ENCODE measurements at places on chromosomes 7 and 10.
A peak's percentile ranks its signal among the peaks of the same experiment; 100 is the strongest.

GRCh38 chr7:145293754-145294153, 457.9 kb upstream of the TPK1 start:
- DNase-seq: no peak

DNA sequence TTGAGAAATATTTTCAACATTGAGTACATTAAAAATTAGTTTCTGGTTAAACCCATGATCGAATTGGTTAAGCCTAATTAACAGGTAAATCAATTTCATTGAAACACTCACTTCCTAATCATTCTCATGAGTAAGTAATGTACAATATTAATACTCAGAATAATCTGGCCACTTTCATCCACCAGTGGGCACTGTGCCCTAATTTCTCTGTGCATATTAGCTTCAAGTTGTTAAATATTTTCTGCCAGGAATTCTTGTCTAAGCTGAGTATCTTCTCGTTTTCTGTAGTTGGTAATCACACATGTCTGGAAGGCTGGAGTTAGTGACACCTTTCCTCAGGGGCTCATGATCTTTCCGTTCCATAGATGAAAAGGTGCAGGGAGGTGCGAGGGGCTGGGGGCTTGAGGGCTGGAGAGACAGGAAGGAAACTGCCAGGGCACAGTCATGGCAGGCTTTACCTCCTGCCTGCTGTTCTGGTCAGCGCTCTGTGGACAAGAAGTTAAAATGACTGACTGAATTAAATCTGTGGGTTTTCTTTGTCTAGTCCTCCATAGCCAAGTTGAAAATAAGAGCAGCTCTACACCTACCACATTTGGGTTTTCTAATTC, 71.9 kb downstream of the WIPF3 start:
- peak; percentile 43 for DNase-seq

DNA sequence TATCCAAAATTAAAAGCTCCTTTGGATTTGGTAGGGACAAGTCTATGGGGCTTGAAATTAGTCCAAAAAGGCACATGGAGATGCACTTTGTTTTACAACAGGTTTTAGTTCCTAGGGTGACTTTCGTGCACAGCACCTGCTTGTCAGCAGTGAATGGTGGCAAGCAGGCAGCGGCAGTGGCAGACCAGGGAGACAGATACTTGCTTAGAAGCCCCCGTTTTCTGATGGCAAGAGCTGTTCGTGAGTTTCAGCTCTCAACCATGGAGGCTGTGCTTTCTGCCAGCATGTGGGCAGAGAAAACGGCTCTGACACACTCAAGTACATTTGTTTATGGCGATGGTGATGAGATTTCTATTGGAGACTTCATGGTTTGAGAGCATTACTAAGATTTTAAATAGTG, 61.7 kb upstream of the SHH start:
- DNase-seq: no peak

- no peak for DNase-seq
Observed at GRCh38 chr7:126079151-126079550, 1149.5 kb upstream of the POT1 start.

GRCh38 chr10:109991266-109991855, 16.4 kb upstream of the ADD3 start:
- DNase-seq: no peak

DNA sequence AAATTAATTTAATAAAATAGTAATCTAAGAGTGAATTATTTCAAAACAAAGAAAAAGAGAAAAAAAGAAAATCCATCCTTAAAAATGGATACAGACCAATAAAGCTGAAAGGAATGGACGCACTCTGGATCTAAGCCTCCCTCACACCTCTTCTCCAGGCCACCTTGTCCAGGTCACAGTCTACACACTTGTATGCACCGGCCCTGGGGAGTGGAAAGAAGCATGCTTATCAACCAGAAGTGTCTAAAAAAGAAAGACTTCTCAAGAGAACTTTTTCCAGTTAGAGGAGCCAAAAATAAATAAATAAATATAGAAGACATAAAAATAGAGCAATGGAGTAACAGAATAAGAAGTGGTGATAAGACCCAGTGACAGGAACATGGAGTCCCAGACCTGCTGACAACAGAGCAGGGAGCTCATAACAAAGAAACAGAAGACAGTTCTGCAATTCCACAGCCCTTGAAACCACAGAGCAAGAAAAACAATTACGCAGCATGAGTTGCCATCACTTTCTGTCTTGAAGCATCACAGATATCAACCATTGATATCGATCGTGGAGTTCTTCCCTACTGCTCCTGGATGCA, 311.7 kb upstream of the NFE2L3 start:
- DNase-seq: no peak

GRCh38 chr10:103894441-103894864, 23.5 kb downstream of the STN1 start:
- DNase-seq: no peak

- DNase-seq: no peak
Observed at GRCh38 chr7:17408245-17408903, 109.9 kb downstream of the AHR start.

- no peak for DNase-seq
Observed at GRCh38 chr10:58743466-58744115, 230.9 kb downstream of the BICC1 start.

- peak; percentile 62 for DNase-seq
Observed at GRCh38 chr10:121687095-121687813, 89.0 kb upstream of the FGFR2 start.

DNA sequence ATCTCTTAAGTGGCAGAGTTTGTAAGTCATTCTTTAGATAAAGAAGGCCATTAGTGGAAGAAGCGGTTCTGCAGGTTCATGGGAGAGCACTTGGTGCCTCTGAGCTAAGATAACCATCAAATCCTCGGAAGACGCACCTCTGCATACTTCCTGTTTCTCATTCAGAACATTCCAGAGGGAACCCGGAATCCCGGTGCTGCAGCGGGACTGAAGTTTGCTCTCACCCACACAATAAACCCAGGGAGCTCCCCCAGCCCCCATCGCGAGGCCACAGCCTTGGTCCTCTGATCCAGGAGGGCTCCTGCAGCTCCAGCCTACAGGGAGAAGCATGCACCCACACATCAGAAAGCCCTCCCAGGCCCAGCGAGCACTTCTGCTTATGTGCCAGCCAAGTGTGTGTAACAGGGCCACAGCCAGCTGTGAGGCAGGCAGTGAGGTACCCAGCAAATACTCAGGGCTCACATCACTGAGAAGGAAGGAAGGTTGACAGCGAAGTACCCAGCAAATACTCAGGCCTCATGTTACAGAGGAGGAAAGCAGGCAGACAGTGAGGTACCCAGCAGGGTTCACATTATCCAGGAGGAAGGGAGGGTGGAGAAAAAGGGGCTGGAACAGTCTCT, 142.4 kb downstream of the DIP2C start:
- DNase-seq: peak; percentile 72

DNA sequence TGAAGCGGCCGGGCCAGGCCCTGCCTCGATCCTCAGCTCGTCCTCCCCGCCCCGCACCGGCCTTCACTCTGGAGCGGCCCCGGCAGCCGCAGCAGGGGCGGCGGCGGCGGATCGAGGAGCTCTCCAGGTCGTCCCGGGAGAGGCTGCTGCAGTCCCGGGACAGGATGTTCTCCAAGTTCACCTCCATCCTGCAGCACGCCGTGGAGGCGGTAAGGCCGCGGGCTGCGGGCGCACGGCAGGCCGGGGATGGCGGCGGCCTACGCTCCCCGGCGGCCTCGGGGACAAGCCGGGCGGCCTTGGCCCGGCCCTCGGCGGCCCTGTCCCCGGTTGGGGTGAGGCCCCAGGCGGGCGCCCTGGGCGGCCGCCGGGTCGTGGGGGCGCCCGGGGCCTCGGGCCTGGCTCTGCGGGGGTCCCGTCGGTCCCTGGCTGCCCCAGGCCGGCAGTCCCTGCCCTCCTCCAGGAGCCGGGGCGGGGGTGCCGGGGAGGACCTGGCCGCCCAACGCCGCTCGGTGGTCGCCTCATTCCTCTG, 399 bp downstream of the FHIP2A start:
- peak; percentile 5 for DNase-seq

GRCh38 chr10:6199131-6199733, 3.5 kb upstream of the PFKFB3 start:
- peak; percentile 46 for DNase-seq

- peak; percentile 42 for DNase-seq
Observed at GRCh38 chr10:103789771-103790201, 65.6 kb downstream of the SH3PXD2A start.

DNA sequence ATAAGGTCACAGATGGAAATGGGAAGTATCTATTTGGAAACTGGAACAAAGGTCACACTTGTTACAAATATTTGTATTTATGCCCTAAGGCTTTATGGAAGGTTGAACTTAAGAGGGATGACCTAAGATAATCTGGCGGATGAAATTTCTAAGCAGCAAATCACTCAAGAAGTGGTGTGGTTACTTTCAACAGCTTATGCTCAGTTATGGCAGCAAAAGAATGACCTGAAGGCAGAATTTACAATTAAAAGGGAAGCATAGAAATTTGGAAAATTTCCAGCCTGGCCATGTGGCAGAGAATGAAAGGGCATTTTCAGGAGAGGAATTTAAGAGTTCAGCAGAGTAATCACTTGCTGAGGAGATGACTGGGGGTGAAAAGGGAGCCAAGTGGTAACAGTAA, 95.8 kb upstream of the TNS3 start:
- no peak for DNase-seq

- DNase-seq: no peak
Observed at GRCh38 chr7:64881461-64882287, 21.4 kb upstream of the ZNF273 start.

DNA sequence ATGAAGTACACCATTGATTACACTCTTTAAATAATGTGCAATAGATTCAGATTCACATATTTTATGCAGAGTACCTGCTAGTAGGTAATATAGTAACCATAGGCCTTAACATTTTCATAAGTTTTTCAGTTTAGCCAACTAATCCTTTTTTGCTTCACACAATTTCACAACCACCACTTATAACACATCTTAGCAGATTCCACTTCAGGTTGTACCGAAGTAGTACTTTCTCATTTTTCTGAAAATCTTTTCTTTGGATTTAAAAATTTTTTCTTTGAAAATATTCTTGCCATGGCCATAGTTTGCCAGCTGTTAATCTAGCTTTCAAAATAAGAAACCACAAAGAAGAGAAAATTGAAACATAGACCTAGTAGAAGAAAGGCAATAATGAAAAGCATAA, 203.1 kb downstream of the MGMT start:
- DNase-seq: no peak
